RKO (cell line): ENCODE measurements at places on chromosomes 4 and X.

DNA sequence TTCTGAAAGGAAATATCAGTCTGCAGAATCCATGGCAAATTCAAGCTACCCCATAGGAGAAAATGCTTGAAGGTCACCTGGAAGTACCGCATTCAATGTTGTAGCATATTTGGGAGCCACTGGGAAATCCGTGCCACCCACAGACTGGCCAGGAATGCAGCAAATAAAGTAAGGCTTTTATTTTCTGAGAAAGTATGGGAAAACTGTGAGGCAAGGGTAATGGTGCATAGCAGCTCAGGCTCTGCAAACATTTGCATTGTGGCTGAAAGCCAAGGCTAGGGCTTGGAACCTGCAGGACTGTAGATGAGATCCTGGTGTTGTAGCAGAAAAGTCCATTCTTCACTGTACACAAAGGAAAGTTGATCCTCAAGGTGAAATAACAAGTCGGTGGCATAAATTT, 450.9 kb upstream of the NR3C2 start:
- DNase-seq = no peak

DNA sequence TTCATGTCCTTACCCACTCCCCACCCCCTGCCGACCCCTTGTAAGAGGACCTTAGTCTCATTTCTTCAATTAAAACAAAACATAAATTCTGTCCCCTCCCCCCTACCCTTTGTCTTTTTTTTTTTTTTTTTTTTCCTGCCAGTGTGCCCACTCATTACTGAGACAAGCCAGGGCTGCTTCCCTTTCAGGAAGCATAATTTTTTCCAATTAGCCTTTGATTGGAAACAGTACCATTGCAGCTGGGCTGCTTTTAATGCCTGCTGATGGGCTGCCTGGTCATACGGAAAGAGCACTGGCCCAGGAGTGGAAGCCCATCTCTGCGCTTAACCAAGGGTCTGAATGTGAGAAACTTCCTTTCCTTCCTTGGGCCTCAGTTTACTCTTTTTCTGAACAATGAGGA, 18.6 kb upstream of the CAPN6 start:
- DNase-seq = no peak

DNA sequence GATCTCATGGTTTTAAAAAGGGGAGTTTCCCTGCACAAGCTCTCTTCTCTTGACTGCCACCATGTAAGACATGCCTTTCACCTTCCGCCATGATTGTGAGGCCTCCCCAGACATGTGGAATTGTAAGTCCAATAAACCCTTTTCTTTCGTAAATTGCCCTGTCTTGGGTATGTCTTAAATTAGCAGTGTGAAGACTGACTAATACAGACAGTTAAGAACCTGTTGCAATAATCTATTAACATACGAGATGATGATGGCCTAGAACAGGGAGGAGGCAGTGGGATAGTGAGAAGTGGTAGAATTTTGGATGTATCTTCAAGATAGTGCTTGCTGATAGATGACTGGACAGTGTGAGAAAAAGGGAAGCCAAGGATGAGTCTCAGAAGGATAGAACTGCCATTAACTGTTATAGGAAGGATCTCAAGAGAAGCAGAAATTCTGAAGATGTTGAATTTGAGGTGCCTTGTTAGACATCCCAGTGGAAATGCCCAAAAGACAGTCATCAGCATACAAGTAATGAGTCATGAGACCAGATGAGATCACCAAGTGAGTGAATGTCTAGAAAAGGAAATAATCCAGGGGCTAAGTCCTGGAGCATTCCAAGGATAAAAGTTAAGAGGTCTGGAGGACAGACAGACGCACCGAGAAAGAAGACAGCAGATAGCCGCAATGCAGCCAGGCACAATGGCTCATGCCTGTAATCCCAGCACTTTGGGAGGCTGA, 38.8 kb upstream of the UGDH start:
- peak; percentile 89 for DNase-seq

- DNase-seq = no peak
These were observed 711.0 kb downstream of the RPA4 start for GRCh38 chrX:97594646-97595224.

DNA sequence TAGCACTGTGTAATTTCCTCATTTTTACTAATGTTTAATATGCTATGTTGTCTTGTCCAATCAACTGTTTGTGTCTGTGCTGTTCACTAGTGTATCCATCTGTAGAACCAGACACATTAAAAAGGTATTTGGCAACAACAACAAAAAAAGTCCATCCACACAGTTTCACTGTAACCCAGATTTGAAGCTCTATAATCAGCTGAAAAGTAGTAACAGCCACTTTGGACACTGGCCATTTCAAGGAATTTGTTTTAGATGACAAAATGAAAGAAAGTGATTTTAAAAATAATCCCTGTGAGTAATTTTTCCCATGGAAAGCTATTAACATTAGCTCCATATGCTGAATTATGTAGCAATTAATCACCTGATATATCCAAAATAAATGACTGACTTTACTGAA, 2.2 kb upstream of the FBXL5 start:
- no peak for DNase-seq

DNA sequence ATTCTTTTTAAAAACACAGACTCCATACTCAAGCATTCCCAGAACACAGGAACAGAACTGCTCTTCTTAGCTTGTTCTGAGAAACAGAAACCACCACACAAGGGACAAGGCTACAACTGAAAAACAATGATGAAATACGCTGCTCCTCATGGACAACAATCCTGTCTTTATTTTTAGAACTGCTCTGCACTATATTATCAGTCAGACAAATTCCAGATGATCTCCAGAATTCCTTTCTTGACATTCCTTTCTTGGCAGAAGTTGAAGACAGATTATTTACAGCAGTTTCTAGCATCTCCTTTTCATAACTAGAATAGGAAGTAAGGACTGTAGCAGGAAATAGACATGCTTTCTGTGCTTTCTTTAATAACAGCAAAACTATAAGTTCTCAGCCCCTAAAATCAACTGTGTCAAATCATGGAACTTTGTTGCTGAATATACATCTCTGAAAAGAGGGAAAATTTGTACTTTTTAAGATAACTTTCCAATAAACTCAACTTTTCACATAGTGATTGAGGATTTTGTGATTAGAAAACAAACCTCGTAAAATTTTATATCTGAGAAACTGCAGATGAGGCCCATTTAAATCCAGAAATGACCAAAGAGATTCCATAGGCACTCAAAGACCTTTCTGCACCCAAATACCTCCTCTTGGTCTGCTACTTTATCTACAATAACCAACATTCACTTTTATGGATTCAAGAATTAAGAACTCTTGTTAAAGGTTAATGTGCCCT, 35.9 kb downstream of the ANTXR2 start:
- DNase-seq = no peak

GRCh38 chr4:123786163-123786915, 389.7 kb downstream of the SPRY1 start:
- DNase-seq = no peak

- no peak for DNase-seq
These were observed 17.1 kb downstream of the AFP start for GRCh38 chr4:73452953-73453700.

- DNase-seq = no peak
These were observed 1494.4 kb downstream of the STIM2 start for GRCh38 chr4:28354880-28355656.

DNA sequence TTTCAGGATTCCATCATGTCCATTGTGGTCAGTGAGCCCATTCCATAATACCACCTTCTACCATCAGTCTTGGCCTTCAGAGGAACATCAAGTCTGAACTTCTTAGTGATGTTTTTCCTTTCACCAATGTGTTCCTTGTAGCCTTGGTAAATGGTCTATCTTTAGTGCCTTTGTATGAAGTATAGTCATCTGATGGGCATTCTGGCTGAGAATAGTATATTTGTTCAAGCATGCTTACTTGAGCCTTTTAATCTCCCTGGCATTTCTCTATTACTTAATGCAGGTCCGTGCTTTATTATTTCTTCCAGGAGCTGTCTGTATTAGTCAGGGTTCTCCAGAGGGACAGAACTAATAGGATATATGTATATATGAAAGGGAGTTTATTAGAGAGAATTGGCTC, 99.7 kb downstream of the TLL1 start:
- DNase-seq = no peak

DNA sequence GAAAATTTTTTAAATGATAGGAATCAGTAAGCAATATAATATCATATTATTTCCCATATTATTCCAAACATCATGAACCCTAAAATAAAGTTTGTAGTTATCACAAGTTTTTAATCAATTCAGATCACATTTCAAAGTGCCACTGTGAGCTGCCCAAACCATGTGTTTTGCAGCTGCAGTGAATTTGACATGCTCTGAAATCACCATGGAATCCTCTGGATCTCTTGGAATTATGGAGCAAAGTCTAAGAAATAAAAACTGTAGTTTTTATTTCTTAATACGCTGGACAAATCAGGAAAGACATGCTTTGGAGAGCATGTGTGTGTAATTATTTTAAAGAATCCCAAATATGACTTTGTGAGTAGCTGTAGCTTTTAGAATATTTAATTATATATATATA, 262.7 kb downstream of the ANKRD50 start:
- no peak for DNase-seq

DNA sequence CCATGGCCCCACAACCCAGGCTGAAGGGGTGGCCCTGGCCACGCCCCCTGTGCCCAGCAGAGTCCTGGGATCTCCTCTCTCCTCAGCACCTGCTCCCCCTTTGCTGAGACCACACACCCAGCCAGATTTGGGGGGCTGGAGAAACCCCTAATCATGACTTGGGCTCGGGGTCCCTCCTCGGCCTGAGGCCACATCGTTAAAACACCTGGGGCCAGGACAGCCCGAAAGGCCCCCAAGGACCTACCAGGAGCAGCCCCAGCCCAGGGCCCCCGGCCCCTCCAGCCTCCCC, 116.7 kb downstream of the FAM53A start:
- no peak for DNase-seq

GRCh38 chrX:45719751-45720501, 519.2 kb upstream of the DIPK2B start:
- no peak for DNase-seq

GRCh38 chr4:173194157-173194556, 25.5 kb downstream of the GALNT7 start:
- DNase-seq = no peak

DNA sequence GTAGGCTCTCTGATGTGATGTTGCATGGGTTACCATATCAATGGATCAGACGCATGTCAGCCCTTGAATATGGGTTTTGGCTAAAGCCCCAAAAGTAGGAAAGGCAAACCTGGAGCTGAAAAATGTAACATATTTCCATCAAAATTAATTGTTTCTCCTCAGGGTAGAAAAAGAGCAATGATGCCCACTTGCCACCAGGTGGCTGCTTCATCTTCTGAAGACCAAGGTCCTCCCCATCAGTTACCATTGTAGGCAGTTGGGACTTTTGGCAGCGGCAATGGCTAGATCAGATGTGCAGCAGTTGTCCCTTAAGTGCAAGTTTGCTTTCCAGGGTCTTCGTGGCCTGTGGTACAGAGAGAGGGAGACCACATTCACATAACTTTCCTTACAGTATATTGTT, 118.2 kb downstream of the NAF1 start:
- peak; percentile 65 for DNase-seq

GRCh38 chr4:184263461-184263860, 45.8 kb upstream of the ENPP6 start:
- DNase-seq = no peak

DNA sequence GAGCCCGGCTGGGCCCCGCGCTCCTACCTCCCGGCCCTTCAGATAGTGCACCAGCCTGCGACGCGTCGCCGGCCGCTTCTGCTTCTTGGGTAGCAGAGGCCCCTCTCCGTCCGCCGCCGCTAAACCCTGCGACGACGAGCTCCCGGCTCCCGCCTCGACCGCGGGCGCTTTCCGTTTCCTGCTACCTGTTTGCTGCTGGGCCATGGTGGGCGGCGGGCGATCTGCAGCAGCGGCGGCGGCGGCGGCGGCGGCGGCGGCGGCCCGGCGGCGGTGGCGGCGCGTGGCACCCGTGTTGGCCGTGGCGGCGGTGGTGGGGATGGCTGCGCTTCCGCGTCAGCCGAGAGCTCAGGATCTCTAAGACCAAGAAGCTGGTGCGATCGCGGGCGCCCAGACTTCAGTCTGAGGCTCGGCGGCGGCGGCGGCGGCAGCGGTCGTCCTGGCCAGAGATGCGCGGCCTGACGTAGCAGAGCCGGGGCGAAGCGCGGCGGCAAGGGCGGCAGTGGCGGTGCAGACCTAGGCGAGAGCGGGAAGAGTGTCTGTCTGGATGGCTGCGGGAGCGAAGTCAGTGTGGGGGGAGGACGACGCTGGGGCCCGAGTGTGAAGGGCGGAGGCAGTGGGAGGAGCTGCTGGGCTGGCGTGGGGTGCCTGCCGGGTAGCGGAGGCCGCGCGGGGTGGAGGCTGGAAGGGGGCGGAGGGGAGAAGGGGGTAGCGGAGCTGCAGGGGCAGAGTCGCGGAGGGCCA, at the start of gene DCAF12L2:
Gene DCAF12L2 (minus strand): TSS at position 569 of the 741 bp plus-strand sequence. CDS start 365 bp downstream, at position 204.
- no peak for DNase-seq

GRCh38 chrX:110748256-110748806, 47.3 kb downstream of the CHRDL1 start:
- DNase-seq = no peak

- peak; percentile 52 for DNase-seq
These were observed 58.5 kb upstream of the PRDM8 start for GRCh38 chr4:80138551-80139538.

- no peak for DNase-seq
These were observed 390.3 kb downstream of the SH2D1A start for GRCh38 chrX:124736553-124737270.

- peak; percentile 86 for DNase-seq
These were observed 512 bp downstream of the NOP14 start for GRCh38 chr4:2962614-2963174.

GRCh38 chrX:8504451-8504850, 39.8 kb downstream of the VCX3B start:
- peak; percentile 15 for DNase-seq

- no peak for DNase-seq
These were observed 6.0 kb downstream of the DMD start for GRCh38 chrX:33205321-33205720.

- DNase-seq = no peak
These were observed 44.1 kb upstream of the SEC24B start for GRCh38 chr4:109389369-109390114.

- peak; percentile 32 for DNase-seq
These were observed 107.5 kb downstream of the VSIG4 start for GRCh38 chrX:65932173-65933084.

DNA sequence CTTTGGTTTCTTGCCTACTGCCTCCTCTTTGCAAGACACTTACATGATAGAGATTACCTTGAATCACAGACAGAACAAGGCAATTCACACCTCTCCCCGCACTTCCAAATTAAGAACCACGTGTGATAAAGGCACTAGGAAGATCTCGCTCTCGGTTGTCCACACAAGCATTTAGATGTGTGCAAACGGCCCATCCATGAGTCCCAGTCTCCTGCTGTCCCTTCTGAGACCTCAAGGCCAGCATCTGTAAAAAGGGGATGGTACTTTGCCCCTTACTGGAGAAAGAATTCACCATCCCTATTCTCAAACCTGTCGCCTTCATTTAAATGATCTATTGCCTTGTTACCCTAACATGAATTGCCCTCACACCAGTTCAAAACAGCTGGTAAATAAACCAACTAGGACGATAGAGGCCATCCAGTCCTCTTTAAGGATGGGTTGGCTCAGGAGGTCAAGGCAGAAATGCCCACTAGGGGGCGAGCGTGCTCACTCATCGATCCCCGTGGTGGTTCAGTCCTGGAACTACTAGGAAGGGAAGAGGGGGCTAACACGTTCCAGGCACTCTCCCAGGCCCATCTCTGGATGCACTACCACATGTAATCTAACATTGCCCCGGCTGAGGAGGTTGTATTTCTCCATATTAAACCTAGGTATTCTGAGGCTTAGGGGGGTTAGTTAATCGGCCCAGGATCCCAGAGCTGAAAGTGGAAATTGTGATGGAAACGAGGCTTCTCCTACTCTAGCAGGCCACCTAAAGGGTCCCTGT, 95.8 kb downstream of the DHX15 start:
- DNase-seq = peak; percentile 58

GRCh38 chr4:129641179-129641578, 545.2 kb downstream of the C4orf33 start:
- DNase-seq = peak; percentile 45
